K562 (cell line): ENCODE measurements at places on chromosomes 16 and 17. TPM values are rescaled to one million over a fixed set of nuclear protein-coding genes. Genes with fewer than 3 reads are reported as not detected.

Gene MRPL12
- total RNA-seq: 231 and 251 TPM in 2 replicates

Gene MMD
- total RNA-seq: 15.2 TPM in 2 replicates

Gene RPRML
- total RNA-seq: 0.16 TPM in 1 of 2 replicates, not detected in the other

Gene ACSM2A
- 0.09 and 0.13 TPM in 2 replicates for total RNA-seq

Gene PRRT2
- total RNA-seq: 0.69 and 1.2 TPM in 2 replicates

Gene OTOP3
- total RNA-seq: not detected in 2 replicates

Gene ABCA9
- total RNA-seq: not detected in 2 replicates

Gene CENPN
- total RNA-seq: 87.6 and 92.3 TPM in 2 replicates

Gene SSH2
- total RNA-seq: 13.6 and 16.1 TPM in 2 replicates

Gene HLF
- 0.24 and 0.65 TPM in 2 replicates for total RNA-seq

Gene RHBDL3
- 0.13 and 0.31 TPM in 2 replicates for total RNA-seq

DNA sequence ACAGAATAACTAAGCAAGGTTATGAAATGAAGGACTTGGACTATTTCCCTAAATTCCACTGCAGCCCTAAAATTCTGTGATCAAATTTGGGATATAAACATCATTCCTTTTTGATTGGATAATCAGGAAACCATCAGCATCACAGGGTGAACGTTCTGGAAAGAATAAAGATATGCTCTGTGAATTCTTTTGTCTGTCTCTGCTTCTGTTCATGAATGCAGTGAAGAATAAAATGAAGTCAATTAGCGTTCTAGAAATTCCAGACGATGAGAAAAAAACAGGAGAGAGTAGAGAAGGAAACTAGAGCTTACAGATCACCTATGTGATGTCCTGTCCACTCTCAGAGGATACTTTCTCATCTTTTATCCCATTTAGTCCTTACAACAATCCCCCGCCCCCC lies 295.1 kb upstream of the SOX9 start:
- DNase-seq: no peak

DNA sequence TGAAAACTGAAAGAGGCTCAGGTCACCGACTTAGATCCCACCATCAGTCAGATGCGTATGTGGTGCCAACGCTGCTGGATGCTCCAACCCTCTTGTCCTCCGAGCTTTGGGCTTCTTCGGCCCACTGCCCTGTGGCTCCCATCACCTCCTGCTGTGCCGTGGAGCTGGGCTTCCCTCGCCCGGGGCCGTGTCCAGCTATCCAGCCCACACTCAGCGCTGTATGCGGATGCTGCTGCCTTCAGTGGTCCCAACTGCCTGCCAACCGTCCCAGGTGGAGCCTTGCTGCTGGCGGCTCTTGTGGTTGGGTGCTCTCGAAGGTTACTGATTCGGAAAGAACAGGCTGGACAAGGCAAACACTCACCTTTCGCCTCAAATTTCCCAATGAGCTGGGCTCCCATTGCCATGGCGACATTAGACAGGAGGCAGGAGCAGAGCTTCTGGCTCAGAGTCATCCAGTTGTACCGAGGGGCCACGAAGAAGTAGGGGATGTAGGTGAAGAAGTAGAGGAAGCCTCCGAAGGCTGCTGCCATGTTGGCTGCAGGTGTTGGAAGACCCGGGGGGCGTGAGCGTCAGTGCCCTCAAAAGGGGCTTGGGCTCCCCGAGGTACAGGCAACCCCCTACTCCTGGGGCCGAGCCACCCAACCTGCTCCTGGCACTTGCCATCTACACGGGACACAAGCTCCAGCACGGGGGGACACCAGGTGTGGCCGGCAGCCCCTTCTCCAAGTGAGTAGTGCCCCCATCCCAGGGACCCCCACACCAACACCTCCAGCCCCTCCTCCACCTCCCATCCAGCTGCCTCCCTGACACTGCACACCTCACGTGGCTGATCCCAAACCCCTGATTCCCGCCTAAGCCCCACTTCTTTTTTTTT lies 32.2 kb downstream of the ABCA3 start:
- no peak for DNase-seq

GRCh38 chr16:879461-879861 lies 78.9 kb upstream of the GNG13 start:
- no peak for DNase-seq

- no peak for DNase-seq
Observed at GRCh38 chr16:27620541-27620940, 70.6 kb downstream of the KATNIP start.

DNA sequence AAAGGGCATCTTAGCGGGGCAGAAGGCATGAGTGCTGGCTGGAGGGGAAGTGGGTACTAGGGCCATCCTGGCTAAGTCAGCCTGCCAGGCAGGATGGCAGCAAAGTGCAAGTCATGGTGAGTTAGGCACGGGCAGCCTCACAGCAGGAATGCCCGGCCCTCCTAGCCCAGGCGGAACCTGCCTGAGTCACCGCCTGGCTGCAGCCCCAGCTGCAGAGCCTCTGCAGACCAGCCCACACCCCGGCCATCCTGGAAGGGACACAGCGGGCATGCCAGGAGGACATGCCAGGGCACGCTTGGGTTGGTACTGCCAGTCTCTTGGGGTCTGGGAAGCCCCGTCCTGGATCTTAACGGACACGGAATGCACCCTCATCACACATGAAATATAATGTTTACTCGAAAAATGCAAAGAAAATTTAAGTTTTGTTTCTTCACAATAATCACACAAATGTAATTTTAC lies 5.0 kb upstream of the ALDH3A1 start:
- DNase-seq: no peak

GRCh38 chr16:67128887-67129286 lies 19.1 kb downstream of the PHAF1 start:
- no peak for DNase-seq

DNA sequence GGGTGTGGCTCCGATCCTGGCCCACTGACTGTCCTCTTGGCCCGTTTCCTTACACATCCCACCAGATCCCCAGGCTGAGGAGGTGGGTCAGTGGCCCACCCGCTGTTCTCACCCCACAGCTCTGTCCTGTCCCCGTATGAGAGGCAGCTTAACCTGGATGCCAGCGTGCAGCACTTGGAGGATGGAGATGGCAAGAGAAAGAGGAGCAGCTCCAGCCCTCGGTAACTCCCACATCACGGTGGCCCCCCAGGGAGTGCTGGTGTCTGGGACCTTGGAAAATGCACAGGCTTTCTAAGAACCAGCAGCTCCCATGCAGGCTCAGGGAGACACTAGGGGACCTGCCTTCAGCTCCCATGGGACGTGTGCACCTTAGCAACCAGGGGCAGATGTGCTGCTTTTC lies 4.2 kb upstream of the LLGL2 start:
- no peak for DNase-seq

DNA sequence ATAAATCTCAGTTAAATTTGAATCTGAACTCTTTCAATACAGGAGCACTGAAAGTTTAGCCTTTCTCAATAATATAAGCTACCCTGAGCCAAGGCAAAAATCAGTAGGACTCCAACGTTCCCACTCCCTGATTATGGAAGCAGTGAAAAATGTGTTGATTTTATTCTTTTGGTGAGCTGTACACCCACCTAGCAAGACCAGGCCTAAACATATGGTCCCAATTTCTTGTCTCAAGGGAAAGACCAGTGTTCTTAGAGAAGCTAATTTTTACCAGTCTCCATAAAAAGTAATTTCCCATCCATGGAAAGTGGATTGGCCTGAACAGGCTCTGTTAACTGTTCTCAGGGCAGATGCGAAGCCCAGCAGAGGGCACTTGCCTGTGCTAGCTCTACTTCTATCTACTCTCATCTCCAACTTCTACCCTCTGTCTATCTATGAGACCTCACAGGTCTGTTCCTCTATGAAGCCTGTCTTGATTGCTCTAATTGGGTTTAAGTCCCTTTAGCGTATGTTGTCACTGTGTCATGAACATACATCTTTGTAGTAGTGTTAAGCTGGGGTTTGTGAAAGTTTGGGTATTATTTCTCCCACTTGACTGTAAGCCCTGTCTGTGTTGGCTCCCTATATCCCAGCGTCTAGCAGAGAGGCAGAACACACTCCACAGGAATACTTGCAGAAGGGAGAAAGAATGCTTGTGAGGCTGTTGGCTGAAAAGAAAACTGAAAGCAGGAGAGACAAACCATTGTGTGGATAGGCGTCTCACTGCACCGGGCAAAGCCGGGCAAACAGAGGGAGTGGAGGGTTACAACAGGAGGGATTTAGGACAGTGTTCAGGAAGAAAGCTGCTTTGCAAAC lies 167.1 kb upstream of the MAF start:
- no peak for DNase-seq

- no peak for DNase-seq
Observed at GRCh38 chr16:4295581-4295980, 20.3 kb upstream of the GLIS2 start.

DNA sequence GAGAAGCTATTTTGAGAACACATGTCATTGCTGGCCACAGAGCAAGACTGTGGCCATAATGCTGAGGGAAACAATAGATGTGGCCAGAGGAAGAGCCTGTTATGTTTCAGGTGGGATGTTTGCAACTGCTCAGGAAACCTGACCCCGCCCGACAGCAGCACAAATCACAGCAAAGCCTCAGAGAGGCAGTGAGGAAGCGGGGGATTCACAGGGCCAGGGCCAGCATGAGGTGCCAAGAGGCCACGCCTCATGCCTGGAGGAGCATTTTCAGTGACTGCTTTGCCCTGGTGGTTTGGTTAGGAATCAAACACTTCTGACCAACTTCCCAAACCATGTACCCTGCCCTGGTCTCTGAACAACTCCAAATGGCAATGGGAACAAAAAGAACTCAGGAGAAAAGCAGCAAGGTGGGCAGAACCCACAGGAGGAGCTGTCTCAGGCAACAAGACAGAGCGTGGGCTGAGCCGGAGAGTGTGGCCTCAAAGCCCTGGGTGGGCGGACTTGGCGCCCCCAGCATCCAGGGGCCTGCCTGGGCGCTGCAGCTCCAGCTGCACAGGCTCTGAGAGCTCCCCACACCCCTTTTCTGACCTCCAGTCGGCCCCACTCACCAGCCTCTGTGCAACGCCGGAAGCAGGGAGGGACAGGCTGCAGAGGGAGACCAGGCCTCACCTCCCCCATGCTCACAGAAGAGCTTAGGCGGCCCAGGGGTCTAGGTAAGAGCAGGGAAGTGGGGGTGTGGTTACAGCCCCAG lies 20.6 kb downstream of the HIC1 start:
- DNase-seq: no peak

GRCh38 chr17:50488880-50489279 lies 10.2 kb downstream of the RSAD1 start:
- DNase-seq: no peak

- no peak for DNase-seq
Observed at GRCh38 chr16:48075398-48075797, 80.4 kb downstream of the ABCC12 start.

DNA sequence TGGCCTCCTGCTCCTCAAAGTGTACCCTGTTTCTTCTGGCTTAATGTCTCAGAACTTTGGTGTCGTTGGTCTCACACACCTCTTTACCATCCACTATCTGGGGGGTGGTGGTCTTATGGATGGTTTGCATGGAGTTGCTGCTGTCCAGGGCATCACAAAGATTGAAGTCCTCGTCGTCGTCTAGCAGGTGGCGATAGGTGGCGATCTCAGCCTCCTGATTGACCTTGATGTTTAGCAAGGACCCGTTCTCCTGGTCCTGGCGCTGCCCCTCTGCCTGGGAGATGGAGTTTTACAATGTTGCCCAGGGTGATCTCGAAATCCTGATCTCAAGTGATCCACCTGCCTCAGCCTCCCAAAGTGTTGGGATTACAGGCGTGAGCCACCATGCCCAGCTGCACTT lies 31.1 kb upstream of the HELZ start:
- DNase-seq: no peak

- DNase-seq: no peak
Observed at GRCh38 chr17:28491286-28491685, 14.9 kb upstream of the FOXN1 start.

DNA sequence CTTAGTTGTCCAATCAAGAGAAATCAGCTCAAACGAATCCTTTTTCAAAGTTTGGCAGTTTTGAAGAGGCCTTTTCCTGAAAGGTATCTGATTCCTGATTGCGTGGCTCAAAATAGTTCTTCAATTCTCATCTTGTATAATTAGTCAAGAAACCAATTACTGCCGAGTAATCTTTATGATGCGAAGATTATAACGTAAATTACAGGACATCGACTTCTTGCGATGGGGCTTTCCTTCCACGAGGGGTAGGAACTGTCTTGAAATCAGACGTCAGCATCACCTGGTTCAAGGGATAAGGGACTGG lies 644 bp upstream of the ARL2BP start:
- DNase-seq: no peak

GRCh38 chr16:31032736-31033708 lies at the start of gene STX4:
TSS of gene STX4 (plus strand) at chr16:31033558. CDS start at chr16:31033806, 248 bp downstream.
- peak; percentile 96 for DNase-seq

DNA sequence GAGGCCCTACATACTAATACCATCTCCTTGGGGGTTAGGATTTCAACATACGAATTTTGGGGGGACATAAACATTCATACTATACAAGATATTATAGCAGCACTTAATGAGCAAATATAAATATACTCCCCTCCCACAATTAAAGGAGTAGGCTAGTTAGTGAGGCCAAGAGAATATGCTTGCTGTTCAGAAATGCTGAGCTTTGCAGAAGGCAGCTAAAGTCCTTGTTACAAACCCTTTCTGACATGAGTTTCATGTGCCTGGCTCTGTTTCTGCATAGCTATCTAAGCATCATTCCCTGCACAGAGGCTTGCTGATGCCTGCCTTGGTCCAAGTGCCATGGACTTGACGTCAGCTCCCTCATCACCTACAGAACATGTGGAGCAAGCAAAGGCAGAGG lies 73.5 kb downstream of the GP2 start:
- DNase-seq: no peak
